ENCODE measurements at places on chromosomes 12 and 14. TPM values are rescaled to one million over a fixed set of nuclear protein-coding genes. Genes with fewer than 3 reads are reported as not detected.

The TAS2R14 gene
- 1.7 TPM for total RNA-seq

The TAS2R7 gene
- not detected for total RNA-seq

The A2M gene
- 12.1 TPM for total RNA-seq

The RNASE11 gene
- not detected for total RNA-seq

The CLEC4E gene
- total RNA-seq, result not detected

The MSI1 gene
- total RNA-seq, result not detected

The TAS2R20 gene
- 2.2 TPM for total RNA-seq

The OR11H7 gene
- total RNA-seq, result not detected

All from smooth muscle cell of bladder (primary cell).